COR-L47 (cell line): ENCODE measurements at places on chromosomes 5 and 9.

DNA sequence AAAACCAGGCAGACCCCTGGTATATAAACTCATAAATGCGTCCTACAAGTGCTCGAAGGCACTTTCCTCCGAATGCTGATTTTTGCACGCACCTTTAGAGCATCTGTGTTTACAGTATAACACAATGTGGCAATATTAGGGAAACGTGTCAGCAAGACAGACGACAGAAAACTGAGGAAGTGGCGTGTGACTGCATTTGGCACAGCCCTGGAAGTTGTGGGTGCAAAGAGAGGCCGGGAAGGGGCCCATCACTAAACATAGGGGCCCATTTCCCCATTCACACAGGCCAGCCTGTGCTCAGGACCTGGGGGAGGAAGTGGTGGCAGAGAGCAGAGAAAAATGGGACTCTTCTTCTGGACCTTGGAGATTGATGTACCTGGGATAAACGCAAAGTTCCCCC, 48.2 kb downstream of the RASGEF1C start:
- no peak for DNase-seq

GRCh38 chr9:99803694-99804093, 18.0 kb upstream of the NR4A3 start:
- no peak for DNase-seq

DNA sequence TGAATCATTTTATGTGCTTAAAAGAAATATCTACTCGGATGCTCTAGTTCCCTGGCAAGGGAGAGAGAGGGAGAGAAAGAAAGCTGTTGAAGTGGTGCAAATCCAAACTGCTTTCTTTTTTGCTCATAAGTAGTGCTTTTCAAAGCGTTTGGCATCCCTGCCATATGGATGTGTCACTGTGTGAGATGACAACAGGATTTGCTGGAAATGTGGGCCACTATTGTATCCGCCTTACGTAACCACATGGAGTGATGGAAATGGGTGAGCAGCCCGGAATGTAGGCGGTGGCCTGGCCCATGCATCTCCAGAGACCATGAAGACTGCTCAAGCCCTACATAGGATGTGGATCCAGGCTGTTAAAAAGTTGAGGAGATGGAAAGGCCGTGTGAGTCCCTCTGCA, 30.8 kb downstream of the TJP2 start:
- DNase-seq = no peak

DNA sequence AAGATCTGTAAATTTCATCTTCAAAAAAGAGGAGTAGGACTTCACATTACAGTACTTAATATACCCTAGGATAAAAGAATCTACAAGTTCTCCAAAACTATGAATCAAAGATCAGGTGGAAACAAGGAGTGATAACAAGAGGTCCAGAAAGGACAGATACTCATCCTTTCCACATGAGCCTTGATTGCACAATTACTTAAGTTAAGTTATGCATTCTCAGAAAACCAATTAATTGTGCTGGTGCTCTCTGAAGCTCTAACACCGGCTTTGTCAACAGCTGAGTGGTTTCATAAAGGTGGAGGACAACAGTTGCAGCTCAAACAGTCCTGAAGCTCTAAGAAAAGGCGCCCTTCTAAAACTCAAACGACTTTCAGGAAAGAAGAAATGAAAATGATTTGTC, 251.9 kb downstream of the BNC2 start:
- no peak for DNase-seq

- no peak for DNase-seq
Observed at GRCh38 chr5:67188274-67189078, 8.1 kb downstream of the CD180 start.

DNA sequence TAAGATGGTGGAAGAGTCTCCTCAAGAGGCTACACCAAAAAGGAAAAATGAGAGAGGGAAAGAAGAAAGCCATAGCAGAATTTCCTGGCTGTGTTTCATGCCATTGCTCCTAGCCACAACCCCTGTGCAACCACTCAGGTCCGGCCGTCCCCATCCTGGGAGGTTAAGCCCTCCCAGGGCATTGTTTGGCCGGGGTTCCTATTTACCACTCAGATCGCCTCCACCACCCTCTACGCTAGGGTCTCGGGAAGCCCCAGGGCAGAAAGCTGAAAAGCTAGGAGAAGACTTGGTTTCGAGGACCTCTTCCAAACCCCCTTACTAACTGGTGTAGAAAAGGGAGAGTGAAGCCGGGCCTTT, 715 bp downstream of the RC3H2 start:
- peak; percentile 17 for DNase-seq

DNA sequence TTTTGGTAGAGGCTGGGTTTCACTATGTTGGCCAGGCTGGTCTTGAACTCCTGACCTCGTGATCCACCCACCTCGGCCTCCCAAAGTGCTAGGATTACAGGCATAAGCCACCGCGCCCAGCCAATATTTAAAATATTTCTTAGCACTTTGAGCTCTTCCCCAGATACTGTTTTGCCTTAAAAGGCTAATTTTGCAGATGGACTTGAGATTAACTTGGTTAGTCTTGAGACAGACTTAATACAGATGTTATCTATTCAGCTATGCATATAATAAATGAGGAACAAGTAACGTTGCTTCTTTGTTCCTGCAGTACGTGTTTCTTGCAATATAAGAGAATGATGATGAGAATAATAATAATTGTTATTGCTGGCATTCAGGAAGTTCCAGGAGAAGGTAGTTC, 56.3 kb downstream of the PCSK5 start:
- no peak for DNase-seq

DNA sequence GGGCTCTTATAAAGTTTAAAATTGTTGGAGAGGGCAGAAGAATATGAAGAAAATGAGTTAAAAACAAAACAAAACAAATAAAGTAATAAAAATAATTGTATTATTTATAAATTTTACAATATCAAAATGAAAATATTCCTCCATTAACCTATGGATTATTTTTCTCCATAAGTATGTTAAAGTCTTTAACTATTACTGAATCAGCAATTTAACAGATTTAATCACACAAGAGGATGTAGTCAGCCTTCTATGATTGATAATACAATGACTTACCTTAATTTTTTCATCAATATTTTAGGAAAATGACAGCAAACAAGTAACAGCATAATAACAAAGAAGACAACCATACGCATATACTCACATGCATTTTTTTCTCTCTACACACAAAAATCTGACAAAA, 1195.3 kb upstream of the NUDT12 start:
- no peak for DNase-seq

DNA sequence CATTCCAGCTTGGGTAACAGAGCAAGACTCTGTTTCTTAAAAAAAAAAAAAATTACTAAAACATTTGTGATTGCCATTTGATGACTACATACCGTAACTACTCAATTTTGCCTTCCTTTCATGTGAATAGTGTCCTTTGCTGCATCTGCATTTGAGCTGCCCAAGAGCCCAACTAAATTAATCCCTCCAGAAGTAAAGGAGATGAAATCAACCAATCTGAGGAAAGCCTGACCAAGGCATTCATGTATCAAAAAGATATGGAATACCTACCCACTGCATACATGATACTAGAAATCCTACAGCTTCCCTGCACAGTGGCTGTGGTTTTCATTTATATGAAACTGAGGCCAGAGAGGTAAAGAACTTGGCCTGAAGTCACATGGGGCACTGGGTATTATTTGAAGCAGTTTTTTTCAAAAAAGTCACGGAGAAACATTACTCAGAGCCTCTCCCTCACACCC, 177.5 kb downstream of the AOPEP start:
- no peak for DNase-seq

GRCh38 chr5:68376935-68377334, 161.4 kb downstream of the PIK3R1 start:
- DNase-seq = no peak

- no peak for DNase-seq
Observed at GRCh38 chr5:6572086-6572824, 60.6 kb downstream of the NSUN2 start.

DNA sequence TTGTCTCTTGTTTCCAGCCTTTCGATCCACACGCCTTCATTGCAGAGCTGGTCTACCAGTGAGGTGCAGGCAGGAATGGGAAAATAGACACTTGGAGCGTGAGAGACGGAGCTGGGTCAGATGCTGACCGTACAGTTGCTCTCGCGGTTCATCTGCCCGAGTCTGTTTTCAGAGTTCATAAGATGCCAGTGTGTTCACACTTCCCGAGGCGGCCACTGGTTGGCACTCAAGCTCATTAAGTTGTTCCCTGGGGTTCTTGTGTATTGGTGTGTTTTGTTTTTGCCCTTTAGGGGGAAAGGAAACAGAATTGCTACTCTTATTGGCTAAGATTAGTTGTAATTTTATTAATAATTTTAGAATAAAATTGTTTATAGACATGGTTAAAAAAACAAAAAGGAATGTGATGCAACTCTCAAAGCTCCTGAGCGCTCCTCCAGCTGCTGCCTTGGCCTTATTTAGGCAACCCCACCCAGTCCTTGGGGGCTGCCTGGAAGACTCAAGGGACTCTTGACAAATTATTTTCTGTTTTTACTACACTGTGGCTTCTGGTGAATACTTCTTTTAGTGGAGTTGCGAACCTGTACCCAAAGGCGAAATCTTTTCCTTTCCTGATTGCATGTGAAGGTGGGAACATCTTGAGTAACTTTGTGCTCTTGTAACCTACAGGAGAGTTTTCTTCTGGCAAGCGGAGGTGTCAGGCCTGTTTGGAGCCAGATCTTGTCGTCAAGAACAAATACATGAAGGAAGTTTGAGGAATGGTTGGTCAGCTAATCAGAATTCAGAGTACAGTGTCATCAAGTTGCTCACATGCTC, 146.1 kb downstream of the MAST4 start:
- no peak for DNase-seq

GRCh38 chr9:135663857-135664256, 748 bp downstream of the LCN9 start:
- DNase-seq = no peak

DNA sequence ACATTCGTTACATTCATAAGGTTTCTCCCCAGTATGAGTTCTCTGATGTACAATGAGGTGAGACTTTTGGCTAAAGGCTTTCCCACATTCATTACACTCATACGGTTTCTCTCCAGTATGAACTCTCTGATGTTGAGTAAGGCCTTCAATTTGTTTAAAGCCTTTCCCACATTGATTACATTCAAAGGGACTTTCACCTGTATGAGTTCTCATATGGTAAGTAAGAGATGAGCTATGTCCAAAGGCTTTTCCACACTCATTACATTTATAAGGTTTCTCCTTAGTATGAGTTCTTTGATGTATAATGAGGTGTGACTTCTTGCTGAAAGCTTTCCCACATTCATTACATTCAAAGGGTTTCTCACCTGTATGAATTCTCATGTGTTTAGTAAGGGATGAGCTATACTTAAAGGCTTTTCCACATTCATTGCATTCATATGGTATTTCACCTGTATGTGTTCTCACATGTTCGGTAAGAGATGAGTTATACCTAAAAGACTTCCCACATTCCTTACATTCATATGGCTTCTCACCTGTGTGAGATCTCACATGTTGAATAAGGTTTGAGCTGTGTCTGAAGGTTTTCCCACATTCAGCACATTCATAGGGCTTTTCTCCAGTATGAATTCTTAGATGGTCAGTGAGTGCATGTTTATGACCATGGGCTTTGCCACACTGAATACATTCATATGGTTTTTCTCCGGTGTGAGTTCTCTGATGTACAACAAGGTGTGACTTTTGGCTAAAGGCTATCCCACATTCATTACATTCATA, 13.5 kb downstream of the ZFP37 start:
- no peak for DNase-seq

DNA sequence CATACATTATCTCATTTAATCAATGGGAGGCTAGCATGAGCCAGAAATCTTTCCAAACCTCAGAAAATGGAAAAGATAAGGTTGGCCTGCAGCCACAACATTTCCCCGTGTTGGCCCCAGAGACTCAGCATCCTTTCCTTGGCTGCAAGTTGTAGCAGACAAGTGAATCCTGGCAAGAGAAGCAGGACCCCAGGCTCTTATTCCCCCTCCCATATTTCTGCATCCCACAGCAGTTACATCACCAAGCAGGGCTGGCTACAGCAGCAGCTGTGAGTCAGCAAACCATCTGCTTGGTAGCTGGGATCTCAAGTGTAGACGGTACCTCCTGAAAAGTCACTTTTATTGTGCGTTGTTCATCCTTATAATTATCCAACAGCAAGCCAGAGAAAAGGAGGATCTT, 212.4 kb downstream of the GNA14 start:
- DNase-seq = no peak

DNA sequence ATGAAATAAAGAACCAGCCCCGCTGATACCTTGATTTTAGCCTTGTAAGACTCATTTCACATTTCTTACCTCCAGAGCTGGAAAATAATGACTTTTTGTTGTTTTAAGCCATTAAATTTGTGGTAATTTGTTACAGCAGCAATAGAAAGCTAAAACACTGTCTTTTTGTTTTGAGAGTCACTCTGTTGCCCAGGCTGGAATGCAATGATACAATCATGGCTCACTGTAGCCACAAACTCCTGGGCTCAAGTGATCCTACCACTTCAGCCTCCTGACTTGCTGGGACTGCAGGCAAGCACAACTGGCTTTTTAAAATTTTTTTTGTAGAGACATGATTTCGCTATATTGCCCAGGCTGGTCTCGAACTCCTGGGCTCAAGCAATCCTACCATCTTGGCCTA, 34.7 kb upstream of the MYO10 start:
- no peak for DNase-seq

GRCh38 chr9:120726484-120726883, 12.2 kb upstream of the MEGF9 start:
- DNase-seq = no peak

GRCh38 chr5:76681287-76681686, 34.6 kb upstream of the F2R start:
- no peak for DNase-seq

DNA sequence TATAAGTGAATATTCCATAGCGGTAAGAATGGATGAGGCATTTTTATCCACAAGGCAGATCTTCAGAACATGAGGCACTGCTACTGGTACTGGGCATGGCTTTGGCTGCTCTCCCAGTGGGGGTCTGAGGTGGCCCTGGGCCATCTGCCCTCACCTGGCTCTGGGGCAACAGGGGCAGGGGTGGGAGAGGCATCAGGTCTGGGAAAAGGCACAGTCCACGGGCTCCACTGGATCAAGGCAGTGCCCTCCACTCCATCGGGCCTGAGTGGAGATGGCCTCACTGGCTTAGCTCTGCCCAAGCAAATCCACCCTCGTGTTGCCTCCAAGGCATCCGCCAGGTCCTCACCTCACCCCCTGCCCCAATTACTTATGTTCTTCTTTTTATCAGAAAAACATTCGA, 10.9 kb upstream of the NKD2 start:
- no peak for DNase-seq

DNA sequence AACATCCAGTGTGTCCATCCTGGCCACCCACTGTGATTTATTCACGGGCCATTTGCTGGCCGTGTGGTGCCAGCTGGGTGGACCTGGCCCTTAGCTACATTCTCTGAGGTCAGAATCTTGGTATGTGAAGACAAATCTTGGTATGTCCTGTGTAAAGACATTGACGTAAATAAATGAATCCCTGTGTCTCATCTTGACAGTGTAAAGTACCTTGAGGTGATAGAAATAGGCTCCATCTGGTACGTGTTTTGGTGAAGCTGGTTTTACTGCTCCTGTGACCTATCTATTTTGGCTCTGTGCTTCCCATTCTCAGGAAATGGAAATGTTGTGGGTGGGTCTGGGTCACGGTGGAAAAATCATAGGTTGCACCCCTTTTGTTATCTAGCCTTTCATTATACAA, 245.4 kb upstream of the ANKH start:
- DNase-seq = no peak
